Glutamatergic neuron (in vitro differentiated cells): ENCODE measurements at places on chromosomes 6 and 20.

GRCh38 chr6:117346142-117346930, 79.4 kb downstream of the ROS1 start:
- DNase-seq, result no peak

- DNase-seq, result no peak
These were observed 9.3 kb upstream of the HBS1L start for GRCh38 chr6:135063926-135064325.

- peak; percentile 35 for DNase-seq
These were observed 111.0 kb downstream of the NOL4L start for GRCh38 chr20:32474009-32474716.

GRCh38 chr6:39695447-39695846, 29.8 kb downstream of the KIF6 start:
- DNase-seq, result no peak

DNA sequence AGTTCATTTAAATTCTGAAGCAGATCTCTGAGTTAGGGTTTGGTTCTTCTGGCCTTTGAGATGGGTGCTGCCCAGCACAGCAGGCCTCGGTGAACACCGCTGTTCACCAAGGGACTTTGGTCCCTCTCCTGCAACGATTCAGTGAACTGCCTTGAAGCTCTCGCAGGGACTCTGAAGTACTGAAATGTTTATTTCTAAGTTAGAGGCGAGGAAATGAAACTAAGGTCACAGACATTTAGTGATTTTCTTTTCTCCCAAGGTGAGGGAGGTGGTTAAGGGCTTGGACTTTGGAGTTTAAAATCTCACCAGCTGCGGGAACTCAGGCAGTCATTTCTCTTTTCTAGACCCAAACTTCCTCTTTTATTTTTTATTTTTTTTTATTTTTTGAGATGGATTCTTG, 26.2 kb downstream of the E2F3 start:
- DNase-seq, result no peak

- DNase-seq, result no peak
These were observed 623.3 kb downstream of the CD109 start for GRCh38 chr6:74319292-74319691.
